ENCODE measurements at places on chromosomes 7 and 10. TPM values are rescaled to one million over a fixed set of nuclear protein-coding genes. Genes with fewer than 3 reads are reported as not detected.

GRCh38 chr10:14665865-14666857 lies 108.5 kb downstream of the FAM107B start:
- DNase-seq, result no peak

DNA sequence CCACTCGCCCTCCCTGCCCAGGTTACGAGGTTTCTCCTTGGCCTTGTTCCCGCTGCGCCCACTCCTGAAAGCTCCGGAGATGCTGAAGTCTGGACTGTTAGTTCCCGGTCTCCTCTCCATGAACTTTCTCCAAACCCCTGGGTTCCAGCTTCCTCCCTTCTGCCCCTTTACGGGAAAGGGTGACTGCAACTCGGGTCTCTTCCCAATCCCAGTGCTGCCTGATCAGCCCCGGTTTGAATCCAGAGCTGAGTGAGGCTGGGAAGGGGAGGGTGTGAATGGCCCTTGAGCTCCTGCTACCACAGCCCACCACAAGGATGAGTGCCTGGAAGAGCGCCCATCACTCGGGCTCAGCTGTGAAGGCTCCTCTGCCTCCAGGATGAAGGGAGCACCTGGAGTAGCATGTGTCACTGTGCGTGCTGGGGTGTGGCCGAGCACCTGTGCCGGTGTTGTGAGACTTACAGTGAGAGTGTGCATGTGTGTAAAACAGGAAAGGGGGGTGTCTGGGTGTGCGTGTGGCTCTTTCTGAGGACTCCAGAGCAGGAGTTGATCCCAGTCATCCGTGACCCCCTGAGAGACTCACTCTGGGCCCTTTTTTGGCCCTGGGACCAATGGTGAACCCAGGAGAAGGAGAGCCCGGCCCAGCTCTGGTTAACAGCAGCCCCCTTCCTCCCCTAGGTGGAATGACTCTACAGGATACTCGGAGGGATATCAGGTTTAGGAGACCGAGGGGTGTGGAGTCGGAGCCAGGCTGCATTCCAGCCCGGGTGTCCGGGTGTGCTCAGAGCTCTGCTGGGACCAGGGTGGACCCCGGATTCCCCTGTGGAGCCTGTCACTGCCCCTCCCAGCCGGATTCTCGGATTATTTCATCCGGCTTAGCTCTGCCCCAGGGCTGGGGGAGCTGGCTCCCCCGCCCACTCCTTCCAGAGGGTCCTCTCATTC lies 1.1 kb upstream of the ZNF467 start:
- DNase-seq, result no peak

DNA sequence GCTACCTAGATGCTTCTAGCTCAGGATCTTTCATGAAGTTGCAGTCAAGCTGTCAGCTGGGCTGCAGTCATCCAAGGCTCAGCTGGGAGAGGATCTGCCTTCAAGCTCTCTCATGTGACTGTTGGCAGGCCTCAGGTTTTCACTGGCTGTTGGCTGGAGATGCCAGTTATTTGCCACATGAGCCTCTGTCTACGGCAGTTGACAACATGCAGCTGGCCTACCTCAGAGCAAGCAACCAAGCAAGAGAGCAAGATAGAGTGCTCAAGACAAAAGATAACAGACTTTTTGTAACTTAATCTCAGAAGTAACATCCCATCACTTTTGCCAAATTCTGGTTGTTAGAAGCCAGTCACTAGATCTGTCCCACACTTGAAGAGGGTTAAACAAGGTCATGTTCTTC lies 125.8 kb downstream of the TPST1 start:
- peak; percentile 35 for DNase-seq

DNA sequence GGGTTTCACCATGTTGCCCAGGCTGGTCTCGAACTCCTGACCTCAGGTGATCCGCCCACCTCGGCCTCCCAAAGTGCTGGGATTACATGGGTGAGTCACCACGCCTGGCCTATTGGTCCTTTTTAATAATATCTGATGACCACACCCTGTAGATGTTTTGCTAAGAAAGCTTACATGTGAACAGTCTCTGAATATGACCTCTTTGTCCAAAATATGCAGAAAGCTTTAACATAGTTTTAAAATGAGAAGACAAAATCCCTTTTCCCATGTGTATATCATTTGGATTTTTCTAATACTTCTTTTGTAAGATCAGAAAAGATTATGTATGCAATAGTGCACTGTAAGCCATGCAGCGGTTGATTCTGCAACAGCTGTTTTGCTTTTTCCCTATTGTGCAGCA lies 38.5 kb downstream of the MCU start:
- no peak for DNase-seq

- DNase-seq, result no peak
Observed at GRCh38 chr7:157482517-157483087, 145.8 kb downstream of the DNAJB6 start.

GRCh38 chr10:25455980-25456567 lies 281.3 kb downstream of the GPR158 start:
- no peak for DNase-seq

GRCh38 chr7:2573761-2574160 lies 15.0 kb downstream of the IQCE start:
- no peak for DNase-seq

GRCh38 chr10:114301951-114302710 lies 63.1 kb downstream of the VWA2 start:
- no peak for DNase-seq

- DNase-seq, result no peak
Observed at GRCh38 chr10:125485665-125486064, 197.3 kb downstream of the TEX36 start.

- no peak for DNase-seq
Observed at GRCh38 chr7:120452665-120453064, 179.7 kb downstream of the KCND2 start.

GRCh38 chr10:11906714-11907113 lies 83.6 kb downstream of the PROSER2 start:
- no peak for DNase-seq

DNA sequence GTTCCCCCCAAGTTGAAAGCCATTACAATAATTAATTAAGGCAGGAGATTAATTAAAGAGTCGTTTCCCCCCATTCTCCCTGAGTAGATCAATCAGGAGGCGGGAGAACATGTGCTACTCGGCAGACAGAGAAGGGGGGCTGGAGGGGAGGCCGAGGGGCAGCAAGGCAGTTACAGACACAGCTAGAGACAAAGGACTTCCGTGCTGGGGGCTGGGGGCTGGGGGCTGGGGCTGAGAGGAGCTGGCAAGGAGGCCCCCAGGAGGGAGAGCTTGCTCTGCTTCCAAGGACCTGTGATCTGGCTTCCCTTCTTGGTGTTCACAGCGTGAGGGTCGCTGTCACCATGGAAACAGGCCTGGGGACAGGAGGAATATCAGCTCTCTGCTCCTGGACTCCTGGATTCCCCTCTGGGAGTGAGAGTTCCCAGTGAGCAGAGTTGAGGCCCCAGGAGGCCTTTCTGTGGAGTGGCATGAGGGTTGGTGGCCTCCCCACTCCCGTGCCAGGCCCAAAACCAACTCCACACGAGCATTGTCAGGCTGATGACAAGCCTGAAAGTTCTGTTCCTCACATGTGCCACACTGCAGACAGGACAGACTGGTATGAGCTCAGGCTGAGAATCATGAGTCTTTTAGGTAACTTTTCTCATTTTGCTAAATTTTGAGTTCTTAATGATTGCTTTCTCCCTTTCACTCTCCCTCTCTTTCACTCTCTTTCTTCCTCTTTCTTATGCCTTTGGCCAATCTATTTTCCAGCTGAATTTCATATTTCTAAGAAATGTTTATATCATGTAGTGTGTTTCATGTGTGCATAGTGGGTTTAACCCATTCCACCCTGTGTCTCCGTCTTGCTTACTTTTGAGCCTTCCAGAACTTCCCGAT lies 16.4 kb downstream of the FAM241B start:
- DNase-seq, result no peak

DNA sequence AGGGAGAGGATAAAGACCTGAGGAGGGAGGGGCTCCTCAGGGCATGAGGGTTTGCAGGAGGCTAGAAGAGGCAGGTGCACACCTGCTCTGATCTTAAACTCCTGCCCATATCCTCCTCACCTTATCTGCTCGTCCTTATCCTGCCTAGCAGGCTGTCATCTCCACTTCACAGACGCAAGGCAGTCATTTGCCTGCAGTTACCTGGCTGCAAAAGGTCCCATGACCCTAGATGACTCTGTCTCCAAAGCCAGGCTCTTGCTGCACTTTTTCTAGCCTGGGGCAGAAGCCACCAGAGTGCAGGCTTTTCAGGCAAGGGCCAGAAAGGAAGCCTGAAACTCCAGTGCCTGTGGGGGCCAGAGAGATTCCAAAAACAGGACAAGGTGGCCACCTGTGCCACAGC lies 1.7 kb upstream of the ZNF853 start:
- no peak for DNase-seq

DNA sequence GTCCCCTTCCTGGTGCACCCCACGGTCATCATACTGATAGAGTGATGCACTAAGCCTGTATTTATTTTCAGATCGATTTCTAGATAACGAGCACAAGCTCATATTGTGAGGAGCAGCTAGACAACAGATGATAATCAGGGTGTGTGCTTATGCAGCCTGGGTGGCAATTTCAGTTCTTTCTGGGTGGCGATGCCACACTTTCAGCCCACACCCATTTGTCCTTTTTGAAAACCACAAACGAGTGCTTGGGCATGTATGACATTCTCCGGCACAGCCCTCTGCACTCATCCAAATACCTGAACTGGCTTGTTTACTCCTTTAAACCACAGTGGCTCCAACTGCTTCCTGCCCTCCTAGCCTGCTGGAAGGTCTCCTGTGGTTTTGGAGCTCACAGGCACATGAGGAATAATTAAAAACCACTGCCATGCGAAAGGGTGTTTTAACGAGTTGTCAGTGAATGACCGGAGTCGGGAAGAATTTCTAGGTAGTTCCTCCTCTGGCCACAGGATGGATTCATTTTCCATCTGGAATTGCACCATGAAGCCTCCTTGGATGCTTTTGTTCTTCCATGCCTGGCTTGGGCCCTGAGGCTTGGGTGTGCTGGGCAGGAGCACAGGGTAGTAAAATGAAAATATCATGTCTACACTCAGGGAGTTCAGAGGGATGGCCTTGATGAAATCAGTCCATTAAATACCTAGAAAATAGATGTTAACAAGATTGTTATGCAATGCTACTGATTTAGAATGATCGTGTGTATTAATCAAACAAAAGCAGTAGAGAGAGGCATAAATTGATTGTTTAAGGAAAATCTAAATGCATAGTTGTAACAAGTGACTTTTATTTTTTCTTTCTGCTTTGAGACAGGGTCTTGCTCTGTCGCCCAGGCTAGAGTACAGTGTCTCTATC lies 52.4 kb upstream of the ITGB1 start:
- DNase-seq, result no peak

DNA sequence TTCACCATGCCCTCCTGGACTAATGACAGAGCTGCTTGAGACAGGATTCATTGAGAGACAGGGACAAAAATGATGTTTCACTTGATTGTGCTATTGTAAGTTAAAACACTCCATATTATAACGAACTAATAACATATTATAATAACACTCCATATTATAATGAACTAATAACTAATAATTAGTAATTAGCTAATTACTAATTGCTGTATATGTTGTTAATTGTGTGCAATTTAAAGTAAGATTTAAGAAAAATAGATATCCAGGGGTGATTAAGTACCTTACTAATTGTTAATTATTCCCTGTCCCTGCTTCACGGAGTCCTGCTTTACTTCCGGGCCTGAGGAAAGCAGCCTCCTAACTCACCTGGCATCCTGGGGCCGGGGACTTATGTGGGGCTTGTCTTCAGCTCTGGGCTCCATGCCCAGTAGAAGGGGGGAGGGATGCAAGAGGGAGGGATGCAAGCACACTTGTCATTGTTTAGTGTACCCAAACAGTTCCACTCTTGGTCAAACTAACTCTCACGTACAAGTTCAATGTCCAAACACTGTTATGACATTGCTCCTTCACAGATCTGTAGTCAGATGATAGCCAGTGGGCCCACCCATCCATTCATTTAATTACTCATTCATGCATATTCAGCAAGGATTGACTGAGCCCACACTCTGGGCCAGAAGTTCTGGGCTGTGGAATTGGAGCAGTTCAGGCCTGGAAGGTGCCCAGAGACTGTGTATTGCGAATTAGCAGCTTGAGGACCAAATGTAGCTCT lies 53.8 kb downstream of the COL13A1 start:
- DNase-seq, result no peak

- DNase-seq, result no peak
Observed at GRCh38 chr10:86220626-86221025, 146.0 kb downstream of the GRID1 start.

DNA sequence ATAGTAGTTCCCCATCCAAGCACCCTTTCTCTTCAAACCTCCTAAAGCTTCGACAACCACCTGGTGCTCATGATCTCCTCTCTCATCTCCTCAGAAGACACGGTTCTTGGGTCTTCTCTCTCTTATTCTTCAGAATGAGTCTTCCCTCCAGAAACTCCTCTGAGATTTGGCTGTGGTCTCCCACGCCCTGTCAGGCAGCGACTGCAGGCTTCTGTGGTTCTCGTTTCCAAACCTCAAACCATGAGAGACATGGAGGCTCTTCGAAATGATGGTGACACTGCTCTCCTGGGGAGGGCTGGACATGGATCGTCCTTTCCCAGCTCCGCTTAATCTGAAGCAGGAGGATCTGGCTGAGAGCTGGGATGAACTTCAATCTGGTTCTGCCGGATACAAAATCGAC lies 78.6 kb upstream of the PITRM1 start:
- no peak for DNase-seq

The CPVL gene
- polyA plus RNA-seq, result not detected

The PIP gene
- not detected for polyA plus RNA-seq

The EPHB6 gene
- polyA plus RNA-seq, result 12.4 TPM

The OR6V1 gene
- polyA plus RNA-seq, result not detected

The VWDE gene
- polyA plus RNA-seq, result 1.5 TPM

The PON1 gene
- polyA plus RNA-seq, result not detected

The SUFU gene
- 15.2 TPM for polyA plus RNA-seq

The ANKRD61 gene
- 0.31 TPM for polyA plus RNA-seq

The TMEM139 gene
- not detected for polyA plus RNA-seq

The MACC1 gene
- 0.11 TPM for polyA plus RNA-seq

The SDK1 gene
- 2.5 TPM for polyA plus RNA-seq

The RASA4B gene
- 7.7 TPM for polyA plus RNA-seq

The SPDYE11 gene
- polyA plus RNA-seq, result 0.18 TPM

The SLC35G1 gene
- 5.1 TPM for polyA plus RNA-seq

All from muscle of arm (tissue), 14 donors.